ENCODE measurements at places on chromosomes 1 and 21.

DNA sequence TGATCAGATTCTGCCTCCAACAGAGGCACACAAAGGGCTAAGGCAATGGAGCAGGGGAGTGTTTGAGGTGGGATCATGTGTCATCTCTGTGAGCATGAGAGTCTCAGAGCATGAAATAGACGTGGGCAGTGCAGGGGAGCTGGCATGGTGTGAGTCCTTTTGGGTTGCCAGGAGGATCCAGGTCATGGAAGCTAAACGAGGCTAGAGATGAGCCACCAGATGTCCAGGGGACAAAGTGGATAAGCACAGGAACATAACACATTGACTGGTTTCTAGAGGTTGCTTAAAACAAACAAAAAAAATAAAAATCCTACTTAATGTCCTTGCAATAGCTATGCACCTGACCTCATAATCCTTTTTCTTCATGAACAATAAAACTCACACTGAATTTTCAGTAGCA is 254.8 kb upstream of the GREM2 start:
- no peaks in the 10 kb centered on the region for H3K27me3 ChIP-seq
- no peaks in the 10 kb centered on the region for H3K36me3 ChIP-seq
- no peak overlapping the region for H3K27ac ChIP-seq
- no peak overlapping the region for H3K4me3 ChIP-seq

DNA sequence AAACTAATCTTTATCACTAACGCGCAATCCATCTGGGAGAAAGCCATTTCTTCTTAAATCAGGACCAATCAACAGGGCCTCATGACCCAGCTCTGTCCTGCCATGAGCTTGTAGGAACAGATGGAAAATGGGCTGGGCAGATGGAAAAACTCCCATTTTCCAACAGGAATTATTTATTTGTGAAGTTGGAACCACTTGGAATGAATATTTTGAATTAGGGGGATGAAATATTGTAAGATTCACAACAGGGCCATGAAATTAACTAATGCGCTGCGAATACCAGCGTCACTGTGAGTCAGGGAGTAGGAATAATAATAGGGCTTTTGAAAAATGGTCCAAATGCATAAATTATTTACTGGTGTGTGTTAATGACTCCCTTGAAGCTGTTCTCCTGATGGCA is 53.1 kb upstream of the CYP2J2 start:
- no peak overlapping the region for H3K27ac ChIP-seq
- DNase-seq: no peak
- H3K4me3 ChIP-seq: no peak overlapping the region
- H3K27me3 ChIP-seq: peaks cover 16% of the 10 kb centered on the region

DNA sequence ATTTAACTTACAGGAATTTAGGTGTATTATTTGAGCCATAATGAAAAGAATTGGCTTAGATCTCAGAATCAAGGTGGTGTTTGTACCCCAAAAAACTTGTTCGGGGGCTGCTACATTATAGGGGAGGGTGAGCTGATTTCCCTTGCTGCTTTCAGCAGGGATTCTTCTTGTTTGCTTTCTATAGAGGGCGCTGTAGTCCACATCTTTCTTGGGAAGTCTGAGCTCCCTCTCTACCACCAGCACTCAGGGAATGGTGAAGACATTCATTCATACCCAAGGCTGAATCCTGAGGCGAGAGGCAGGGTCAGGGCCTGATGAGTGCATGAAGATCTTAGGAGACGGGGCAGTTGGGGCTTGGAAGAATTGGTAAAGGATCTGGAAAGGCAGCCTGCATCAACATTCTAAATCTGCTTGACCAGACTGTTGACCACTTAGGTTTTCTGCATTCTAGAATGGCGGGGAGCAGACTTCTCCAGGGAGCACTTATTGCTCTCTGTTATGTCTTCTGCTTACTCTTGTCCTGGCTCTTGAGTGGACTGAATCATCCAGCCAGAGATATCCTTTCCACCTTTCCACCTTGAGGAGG is 18.9 kb downstream of the SPATA46 start:
- no peaks in the 10 kb centered on the region for H3K4me1 ChIP-seq
- no peak overlapping the region for H3K4me3 ChIP-seq
- no peak overlapping the region for H3K27ac ChIP-seq
- no peaks in the 10 kb centered on the region for H3K36me3 ChIP-seq
- H3K27me3 ChIP-seq: no peaks in the 10 kb centered on the region
- DNase-seq: no peak

GRCh38 chr1:34070201-34070836 is 94.7 kb downstream of the CSMD2 start:
- no peak overlapping the region for H3K27ac ChIP-seq
- H3K27me3 ChIP-seq: peaks cover 18% of the 10 kb centered on the region
- no peaks in the 10 kb centered on the region for H3K4me1 ChIP-seq
- H3K36me3 ChIP-seq: no peaks in the 10 kb centered on the region
- no peak for DNase-seq

DNA sequence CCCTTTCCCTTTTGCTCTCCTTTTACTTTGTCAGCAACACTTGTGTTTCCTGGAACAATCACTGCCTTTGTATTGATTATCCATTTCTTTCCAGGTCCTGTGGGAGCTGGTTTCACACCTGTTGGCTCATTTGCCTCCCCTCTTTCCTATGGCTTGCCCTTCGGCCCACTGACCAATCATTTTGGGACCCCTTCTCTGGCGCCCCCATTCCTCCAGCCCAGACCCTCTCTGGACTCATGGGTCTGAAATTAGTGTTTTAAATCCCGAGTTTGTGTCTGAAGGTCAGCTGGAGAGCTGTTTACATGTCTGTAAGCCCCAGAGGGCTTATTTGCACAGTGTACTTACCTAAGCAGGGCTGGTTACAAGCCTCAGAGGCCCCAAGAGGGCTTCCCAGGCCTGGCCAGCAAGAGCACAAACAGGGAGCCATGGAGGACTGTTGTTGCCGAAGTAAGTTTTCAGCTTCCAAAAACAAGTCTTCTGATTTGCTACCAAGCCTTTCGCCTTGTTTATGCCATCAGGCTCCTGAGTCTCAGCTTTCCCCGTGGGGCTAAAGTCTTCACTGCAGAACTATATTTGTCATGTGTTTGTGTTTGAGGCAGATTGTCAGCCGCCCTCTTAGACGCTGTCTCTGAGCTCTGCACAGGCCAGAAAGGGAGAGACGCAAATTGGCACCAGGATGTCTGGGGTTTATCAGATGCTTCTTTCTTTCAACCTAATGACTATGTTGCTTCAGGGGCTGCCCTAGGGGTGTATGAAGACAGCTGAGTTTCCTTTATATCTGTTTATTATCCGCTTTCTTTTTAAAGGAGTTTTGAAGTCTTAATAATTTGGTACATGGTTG is 93.0 kb downstream of the ATP1A1 start:
- no peak for DNase-seq
- H3K36me3 ChIP-seq: no peaks in the 10 kb centered on the region
- peaks cover 3% of the 10 kb centered on the region for H3K27me3 ChIP-seq
- no peak overlapping the region for H3K27ac ChIP-seq

DNA sequence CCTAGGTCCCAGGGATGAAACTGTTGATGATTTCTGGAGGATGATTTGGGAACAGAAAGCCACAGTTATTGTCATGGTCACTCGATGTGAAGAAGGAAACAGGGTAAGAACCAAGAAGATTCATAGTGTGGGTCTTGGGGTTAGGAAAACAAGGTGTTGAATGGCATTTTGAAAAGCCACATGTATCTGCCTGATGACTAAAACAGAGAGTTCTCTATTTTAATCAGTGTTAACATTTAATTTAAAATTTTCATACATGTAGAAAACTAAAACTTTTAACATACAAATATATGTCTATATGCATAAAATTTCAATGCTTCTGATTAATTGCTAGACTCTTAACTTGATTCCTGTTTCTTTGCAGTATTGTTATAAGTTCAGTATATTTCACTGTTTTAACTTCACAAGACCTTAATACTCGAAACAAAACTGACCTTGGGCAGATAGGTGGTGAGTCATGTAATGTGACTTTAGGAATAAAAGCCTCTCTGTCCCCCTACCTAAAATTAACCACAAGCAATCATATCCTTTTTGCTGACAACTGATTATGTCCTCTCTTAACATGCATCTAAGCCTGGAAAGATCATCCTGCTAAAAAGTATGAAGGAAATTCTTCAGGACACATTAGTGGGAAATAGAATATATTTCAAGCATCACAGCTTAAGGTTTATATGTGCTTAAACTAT is 95.6 kb downstream of the PTPRC start:
- H3K4me1 ChIP-seq: peaks cover 73% of the 10 kb centered on the region
- H3K4me3 ChIP-seq: peak overlapping the region; percentile 1
- no peaks in the 10 kb centered on the region for H3K27me3 ChIP-seq
- H3K36me3 ChIP-seq: peaks cover 73% of the 10 kb centered on the region
- H3K27ac ChIP-seq: peak overlapping the region; percentile 42

GRCh38 chr1:156422602-156423091 is 53.6 kb downstream of the RHBG start:
- DNase-seq: no peak
- peaks cover 17% of the 10 kb centered on the region for H3K4me1 ChIP-seq
- H3K4me3 ChIP-seq: no peak overlapping the region
- H3K27ac ChIP-seq: no peak overlapping the region

DNA sequence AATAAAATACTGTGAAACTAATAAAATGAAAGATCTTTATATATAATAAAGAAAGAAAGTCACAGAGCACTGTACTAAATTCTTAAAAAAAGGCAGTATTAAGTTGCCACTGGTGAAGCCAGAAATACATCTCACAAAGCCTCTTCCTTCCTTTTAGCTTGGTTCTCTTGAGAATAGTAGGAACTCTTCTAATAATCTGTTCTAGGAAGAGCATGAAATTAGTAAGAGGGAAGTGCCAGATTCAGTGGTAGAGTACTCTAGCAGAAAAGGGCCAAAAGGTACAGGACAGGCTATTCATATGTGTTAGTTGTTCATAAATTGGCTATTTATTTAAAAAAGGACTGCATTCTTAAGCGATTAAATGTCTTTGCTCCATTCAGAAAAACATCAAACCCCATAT is 33.7 kb downstream of the CTTNBP2NL start:
- no peaks in the 10 kb centered on the region for H3K36me3 ChIP-seq
- no peaks in the 10 kb centered on the region for H3K4me1 ChIP-seq
- H3K27ac ChIP-seq: no peak overlapping the region
- DNase-seq: no peak
- H3K4me3 ChIP-seq: no peak overlapping the region
- H3K27me3 ChIP-seq: peaks cover 4% of the 10 kb centered on the region

- H3K27me3 ChIP-seq: peaks cover 53% of the 10 kb centered on the region
- H3K36me3 ChIP-seq: no peaks in the 10 kb centered on the region
- no peak overlapping the region for H3K27ac ChIP-seq
- H3K4me3 ChIP-seq: no peak overlapping the region
Observed at GRCh38 chr1:13585612-13585991, 2.0 kb downstream of the PDPN start.

- H3K4me1 ChIP-seq: no peaks in the 10 kb centered on the region
- no peak overlapping the region for H3K4me3 ChIP-seq
- DNase-seq: no peak
- H3K27me3 ChIP-seq: no peaks in the 10 kb centered on the region
- H3K27ac ChIP-seq: no peak overlapping the region
- H3K36me3 ChIP-seq: peaks cover 77% of the 10 kb centered on the region
Observed at GRCh38 chr1:169550294-169550693, 36.0 kb downstream of the F5 start.

- peaks cover 4% of the 10 kb centered on the region for H3K27me3 ChIP-seq
- no peak for DNase-seq
- no peaks in the 10 kb centered on the region for H3K36me3 ChIP-seq
- H3K4me3 ChIP-seq: no peak overlapping the region
- H3K27ac ChIP-seq: no peak overlapping the region
Observed at GRCh38 chr1:207191776-207192175, 87.7 kb downstream of the C4BPA start.

DNA sequence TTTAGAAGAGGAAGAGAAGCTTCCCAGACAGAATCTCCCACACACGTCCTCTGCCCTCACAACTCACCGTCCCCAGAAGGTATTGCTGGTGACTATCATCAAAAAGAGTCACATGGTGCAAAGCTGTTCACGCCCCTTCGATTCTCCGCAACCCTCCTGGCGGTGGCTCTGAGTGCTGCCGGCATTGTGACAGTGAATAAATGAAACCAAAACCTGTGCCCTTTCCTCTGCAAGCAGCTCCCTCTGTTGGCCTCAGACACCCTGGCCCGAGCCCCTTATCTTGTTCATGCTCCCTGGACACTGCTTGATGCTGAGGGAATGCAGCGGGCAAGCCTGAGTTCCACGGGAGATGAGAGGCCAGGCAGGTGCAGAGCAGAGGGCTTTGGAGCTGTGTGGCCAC is 510.3 kb downstream of the NPHP4 start:
- DNase-seq: peak; percentile 62
- H3K4me1 ChIP-seq: peaks cover 5% of the 10 kb centered on the region
- no peaks in the 10 kb centered on the region for H3K36me3 ChIP-seq
- no peak overlapping the region for H3K4me3 ChIP-seq
- H3K27me3 ChIP-seq: peaks cover 1% of the 10 kb centered on the region
- peak overlapping the region; percentile 25 for H3K27ac ChIP-seq

- H3K4me3 ChIP-seq: no peak overlapping the region
- no peak overlapping the region for H3K27ac ChIP-seq
- no peaks in the 10 kb centered on the region for H3K36me3 ChIP-seq
- no peak for DNase-seq
- peaks cover 15% of the 10 kb centered on the region for H3K4me1 ChIP-seq
Observed at GRCh38 chr21:15436031-15436430, 293.8 kb upstream of the USP25 start.

GRCh38 chr21:25406887-25407579 is 200.2 kb downstream of the MRPL39 start:
- peaks cover 6% of the 10 kb centered on the region for H3K4me1 ChIP-seq
- H3K27me3 ChIP-seq: no peaks in the 10 kb centered on the region
- H3K4me3 ChIP-seq: no peak overlapping the region
- H3K27ac ChIP-seq: no peak overlapping the region
- DNase-seq: no peak
- H3K36me3 ChIP-seq: peaks cover 16% of the 10 kb centered on the region

DNA sequence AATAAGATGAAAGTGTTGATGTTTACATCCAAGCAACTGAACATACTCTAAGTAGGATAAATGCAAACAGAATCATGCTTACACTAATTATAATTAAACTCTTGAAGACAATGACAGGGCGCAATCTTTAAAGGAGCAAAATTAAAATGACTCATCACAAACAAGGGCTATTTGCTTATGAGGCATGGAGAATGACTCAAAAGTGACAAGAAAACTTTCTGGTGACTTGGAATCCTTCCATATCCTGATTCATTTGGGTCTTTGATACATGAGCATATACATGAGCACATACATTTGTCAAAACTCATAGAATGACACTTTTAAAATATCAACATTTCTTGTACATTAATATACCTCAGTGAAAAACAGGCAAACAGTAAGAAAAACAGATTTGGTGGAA is 1632.3 kb downstream of the KCNT2 start:
- no peak overlapping the region for H3K27ac ChIP-seq
- no peak for DNase-seq
- H3K36me3 ChIP-seq: no peaks in the 10 kb centered on the region

DNA sequence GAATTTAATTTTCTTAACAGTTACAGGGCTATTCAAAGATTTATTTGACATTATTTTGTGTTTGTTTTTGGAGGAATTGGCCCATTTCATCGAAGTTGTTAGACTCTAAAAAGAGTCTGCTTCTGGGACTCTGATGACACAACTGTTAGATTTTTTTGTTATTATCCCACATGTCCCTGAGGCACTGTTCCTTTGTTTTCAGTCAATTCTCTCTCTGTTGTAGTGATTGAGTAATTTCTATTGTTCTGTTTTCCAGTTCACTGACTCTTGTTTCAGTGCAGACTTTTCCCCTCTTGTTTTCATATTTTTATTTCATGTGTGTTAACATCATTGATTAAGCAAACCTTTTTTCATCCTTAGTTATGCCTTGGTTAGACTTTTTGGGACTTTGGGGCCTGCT is 325.0 kb downstream of the ZNF326 start:
- H3K27me3 ChIP-seq: peaks cover 5% of the 10 kb centered on the region
- no peak overlapping the region for H3K4me3 ChIP-seq
- H3K27ac ChIP-seq: no peak overlapping the region
- DNase-seq: no peak
